ENCODE measurements at places on chromosomes 7 and 10.
A peak's percentile ranks its signal among the peaks of the same experiment; 100 is the strongest.

DNA sequence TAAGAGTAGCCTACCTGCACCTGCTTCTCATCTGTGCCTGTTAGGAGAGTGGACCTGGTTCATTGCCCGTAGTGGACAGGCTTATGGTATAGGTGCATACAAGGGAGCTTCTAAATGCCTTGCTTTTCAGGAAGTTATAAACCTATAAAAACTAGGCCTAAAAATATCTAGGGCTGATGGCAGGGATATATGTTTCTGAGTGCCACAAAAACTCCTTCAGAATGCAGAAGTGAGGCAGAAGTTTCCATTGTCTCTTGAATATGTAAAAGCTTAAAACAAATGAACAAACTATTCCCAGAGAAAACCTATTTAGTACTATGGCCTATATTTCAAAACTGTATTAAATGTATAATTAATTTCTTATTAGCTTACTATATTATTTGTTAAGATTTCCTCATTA is 91.8 kb downstream of the RNLS start:
- DNase-seq = no peak

DNA sequence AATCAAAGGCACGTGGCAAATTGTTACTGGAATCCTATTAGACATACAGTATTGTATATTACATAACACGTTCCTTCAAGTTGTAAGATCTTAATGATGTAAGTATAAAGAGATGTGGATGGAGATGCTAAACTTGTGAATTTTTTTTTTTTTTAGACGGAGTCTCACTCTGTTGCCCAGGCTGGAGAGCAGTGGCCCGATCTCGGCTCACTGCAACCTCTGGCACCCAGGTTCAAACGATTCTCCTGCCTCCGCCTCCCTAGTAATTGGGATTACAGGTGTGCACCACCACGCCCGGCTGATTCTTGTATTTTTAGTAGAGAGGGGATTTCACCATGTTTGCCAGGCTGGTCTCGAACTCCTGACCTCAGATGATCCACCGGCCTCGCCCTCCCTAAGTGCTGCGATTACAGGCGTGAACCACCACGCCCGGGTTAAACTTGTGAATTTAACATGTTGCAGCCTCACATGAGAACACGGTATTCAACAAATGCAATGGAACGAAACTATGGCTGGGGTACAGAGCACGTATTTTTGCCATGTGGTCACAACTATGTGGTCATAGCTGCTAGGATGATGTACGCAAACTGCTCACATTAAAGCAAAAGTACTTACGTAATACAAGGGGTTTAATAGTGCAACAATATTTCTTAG is 818 bp upstream of the SUPV3L1 start:
- peak; percentile 5 for DNase-seq

DNA sequence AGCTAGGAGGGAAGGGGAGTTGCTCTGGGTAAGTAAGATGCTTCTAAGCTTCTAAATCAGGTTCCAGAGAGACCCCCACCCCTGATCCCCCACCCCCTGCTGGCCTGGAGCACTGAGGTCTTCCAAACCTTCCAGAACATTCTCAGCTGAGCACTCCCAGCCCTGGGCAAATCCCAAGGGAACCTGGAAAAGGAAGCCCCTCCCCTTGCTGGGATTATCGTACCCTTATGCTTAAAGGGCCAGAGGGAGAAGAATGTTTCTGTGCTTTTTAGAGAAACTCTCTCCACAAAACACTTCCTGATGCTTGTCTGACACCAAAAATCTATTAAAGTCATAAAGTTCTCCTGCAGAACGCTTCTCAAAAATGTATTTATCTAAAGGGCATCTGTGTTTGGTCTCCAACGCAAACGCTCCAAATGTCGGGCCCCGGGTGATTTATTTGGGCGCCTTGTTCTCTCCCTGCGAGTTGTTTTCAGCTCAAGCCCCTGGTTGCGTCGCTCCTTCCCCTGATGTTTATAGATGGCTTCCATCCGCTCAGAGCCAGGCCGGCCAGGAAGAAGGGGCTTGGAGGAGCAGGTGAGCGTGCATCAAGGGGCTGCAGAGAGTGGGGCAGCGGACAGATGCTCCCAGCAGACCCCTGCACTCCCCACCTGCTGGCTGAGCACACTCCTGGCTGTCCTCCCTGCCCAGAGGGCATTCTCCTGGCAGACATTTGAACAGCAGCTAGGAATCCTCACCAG is 8.2 kb upstream of the RET start:
- no peak for DNase-seq

GRCh38 chr7:56157238-56157790 is 41.1 kb upstream of the NUPR2 start:
- DNase-seq = no peak

DNA sequence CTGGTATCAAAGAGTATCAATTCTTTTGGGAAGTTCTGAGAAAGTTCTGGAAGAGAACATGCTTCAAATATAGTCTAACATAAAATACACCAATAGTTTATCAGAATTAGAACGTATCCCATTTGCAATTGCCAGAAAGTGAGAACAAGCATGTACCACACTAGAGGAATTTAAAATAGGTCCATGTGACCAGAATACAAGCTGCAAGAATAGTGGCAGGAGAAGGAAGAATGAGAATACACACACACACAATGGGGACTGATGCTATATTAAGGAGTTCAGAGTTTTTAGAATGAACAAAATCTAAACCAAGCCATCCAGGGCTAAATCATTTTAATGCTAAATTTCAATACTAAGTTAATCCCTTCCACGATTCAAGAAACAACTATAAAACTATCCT is 99.1 kb upstream of the TMEM168 start:
- DNase-seq = no peak

DNA sequence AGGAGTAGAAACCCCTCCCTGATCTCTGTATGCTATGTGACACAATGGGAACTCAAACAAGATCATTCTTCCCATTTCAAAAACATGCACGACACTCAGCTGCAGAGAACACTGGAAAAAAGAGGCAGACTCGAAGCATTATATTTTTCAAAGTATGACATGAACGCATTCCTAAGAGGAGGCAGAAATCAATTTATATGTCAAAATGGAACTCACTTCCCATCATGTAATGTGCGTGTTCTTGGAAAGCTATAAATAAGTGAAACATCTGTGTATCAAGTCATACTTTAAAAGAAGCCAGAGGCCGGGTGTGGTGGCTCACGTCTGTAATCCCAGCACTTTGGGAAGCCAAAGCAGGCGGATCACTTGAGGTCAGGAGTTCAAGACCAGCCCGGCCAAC is 142.7 kb downstream of the ICA1 start:
- DNase-seq = no peak

GRCh38 chr10:99394761-99395386 is 35.5 kb downstream of the GOT1 start:
- DNase-seq = no peak

- DNase-seq = no peak
Measured at GRCh38 chr10:22554461-22555182, 159.8 kb downstream of the PIP4K2A start.

- no peak for DNase-seq
Measured at GRCh38 chr10:48623607-48624132, 18.8 kb upstream of the ARHGAP22 start.

DNA sequence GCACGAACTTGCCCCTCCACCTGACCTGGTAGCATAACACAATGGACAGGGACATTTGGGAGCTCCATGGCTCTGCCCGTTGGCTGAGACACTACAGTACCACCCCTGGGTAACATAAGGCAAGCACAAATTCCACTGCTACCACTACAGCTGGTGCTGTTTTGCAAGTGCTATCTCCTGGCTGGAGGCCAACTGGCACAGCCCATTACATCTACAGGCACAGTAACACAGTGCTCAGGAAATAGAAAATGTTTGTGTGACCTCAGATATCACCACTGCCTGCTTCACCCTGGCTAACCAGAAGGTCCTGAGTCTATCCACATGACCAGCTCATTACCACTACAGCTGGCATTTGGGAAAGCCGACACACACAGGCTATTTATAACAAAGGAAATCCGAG is 631.1 kb upstream of the MBL2 start:
- DNase-seq = no peak

GRCh38 chr7:30782690-30783089 is 11.5 kb downstream of the MINDY4 start:
- no peak for DNase-seq

- peak; percentile 10 for DNase-seq
Measured at GRCh38 chr10:33412241-33412640, 77.8 kb upstream of the NRP1 start.

GRCh38 chr7:84546403-84546802 is 351.8 kb upstream of the SEMA3A start:
- DNase-seq = no peak

- no peak for DNase-seq
Measured at GRCh38 chr10:22690614-22691431, 23.6 kb downstream of the PIP4K2A start.

DNA sequence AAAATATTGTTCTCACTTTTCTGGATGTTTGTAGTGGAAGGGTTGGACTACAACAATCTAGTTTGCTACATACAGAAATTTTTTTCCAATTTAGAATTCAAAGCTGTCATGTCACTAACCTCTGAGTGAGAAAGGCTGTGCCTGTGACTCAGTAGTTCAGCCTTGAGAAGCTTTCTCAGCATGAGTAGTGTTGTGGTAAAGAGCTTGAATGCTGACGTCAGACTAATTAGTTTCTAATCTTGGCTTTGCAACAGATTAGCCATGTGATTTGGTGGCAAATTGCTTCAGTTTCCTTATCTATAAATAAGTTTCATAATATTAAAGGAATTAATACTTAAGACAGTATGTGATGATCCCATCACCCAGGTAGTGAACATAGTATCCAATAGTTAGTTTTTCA is 83.8 kb downstream of the ABCA13 start:
- DNase-seq = no peak

GRCh38 chr7:42587806-42588205 is 324.1 kb downstream of the C7orf25 start:
- no peak for DNase-seq

DNA sequence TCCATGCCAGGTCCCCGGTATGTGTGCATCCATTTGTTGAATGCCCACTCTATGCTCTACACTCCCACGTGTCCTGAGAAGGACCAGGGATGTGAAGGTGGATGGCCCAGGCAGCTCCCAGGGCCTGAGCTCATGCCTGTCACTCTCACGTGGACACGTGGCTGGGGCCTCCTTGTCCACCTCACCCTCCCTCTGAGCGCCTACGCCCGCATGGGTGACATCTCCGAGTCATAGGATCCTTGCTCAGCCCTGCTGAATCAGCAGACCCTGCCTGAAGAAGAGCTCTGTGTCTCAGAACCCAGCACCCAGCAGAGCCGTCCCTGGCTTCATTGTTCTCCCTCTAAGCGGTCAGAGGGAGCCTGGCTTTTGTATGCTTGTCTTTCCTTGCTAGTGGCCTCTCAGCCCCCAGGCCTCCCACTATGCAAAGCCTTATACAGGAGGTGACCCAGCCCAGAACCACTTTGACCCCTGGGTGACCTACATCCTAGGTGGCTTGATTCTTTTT is 107.9 kb upstream of the PPIF start:
- DNase-seq = no peak

DNA sequence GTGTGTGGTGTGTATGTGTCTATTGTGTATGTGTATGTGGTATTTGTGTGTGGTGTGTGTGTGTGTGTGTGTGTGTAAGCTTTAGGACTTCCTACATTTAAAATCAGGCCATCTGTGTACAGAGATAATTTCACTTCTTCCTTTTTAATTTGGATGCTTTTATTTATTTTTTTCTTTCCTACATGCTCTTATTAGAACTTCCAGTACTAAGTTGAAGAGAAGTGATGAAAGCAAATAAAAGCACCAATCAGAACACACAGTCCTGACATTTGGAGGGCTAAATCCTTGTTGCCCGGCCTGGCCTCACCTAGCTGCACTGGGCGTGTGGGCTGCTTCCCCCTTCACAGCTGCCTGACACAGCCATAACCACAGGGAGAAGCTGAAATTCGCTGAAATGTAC is 3.8 kb upstream of the MRC1 start:
- no peak for DNase-seq

GRCh38 chr10:11440250-11441150 is 170.9 kb downstream of the USP6NL start:
- no peak for DNase-seq

- DNase-seq = no peak
Measured at GRCh38 chr10:64109926-64110495, 588.8 kb downstream of the REEP3 start.

GRCh38 chr10:60661637-60662036 is 116.6 kb upstream of the CDK1 start:
- peak; percentile 28 for DNase-seq

- DNase-seq = no peak
Measured at GRCh38 chr10:69449841-69450240, 1.4 kb upstream of the TSPAN15 start.

GRCh38 chr10:29804025-29804852 is 169.5 kb upstream of the SVIL start:
- DNase-seq = peak; percentile 25

GRCh38 chr7:1849351-1850041 is 179.4 kb downstream of the ELFN1 start:
- no peak for DNase-seq

- no peak for DNase-seq
Measured at GRCh38 chr10:22369434-22370072, 24.3 kb downstream of the SPAG6 start.

DNA sequence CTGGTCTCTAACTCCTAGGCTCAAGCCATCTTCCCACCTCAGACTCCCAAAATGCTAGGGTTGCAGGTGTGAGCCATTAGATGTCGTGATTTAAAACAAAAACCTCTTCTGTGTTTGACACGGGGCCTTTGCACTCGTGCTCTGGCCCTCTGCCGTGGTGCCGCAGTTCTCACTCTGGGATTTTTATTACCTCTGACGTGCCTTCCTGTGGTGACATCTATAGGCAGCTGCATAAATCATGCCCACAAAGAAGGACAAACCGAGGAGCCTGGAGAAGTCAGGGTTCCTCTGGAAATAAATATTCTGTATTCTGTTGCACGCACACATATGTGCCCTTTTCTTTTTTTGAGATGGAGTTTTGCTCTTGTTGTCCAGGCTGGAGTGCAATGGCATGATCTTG is 25.9 kb upstream of the OCM start:
- no peak for DNase-seq

- no peak for DNase-seq
Measured at GRCh38 chr10:126917975-126918908, 13.0 kb downstream of the DOCK1 start.

- no peak for DNase-seq
Measured at GRCh38 chr7:94391726-94392392, 2.8 kb upstream of the COL1A2 start.

DNA sequence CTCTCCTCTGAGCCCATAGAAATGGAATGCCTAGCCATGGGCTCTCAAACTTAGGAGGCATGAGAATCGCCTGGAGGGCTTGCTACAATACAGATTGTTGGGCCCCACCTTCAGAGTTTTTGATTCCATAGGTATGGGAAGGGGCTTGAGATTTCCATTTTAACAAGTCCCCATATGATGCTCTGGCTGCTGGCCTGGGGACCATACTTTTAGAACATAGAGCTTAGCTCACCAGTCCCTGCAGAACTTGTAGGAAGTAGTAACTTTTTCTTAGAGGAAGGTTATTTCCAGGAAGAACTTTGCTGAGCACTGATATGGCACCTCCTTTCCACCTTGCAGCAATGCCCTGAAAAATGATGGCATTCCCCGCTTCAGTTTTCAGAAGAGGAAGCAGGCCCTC is 177.0 kb upstream of the ZMIZ1 start:
- DNase-seq = no peak

GRCh38 chr10:120793088-120793487 is 58.1 kb upstream of the WDR11 start:
- no peak for DNase-seq

All from AG09309 (cell line).